Heart left ventricle (tissue), 16 donors: ENCODE measurements at places on chromosomes 16 and 17. TPM values are rescaled to one million over a fixed set of nuclear protein-coding genes. Genes with fewer than 3 reads are reported as not detected.

PLXDC1 gene
- 10.4 TPM for total RNA-seq

DNASE1L2 gene
- total RNA-seq: 0.19 TPM

GP2 gene
- total RNA-seq: 2.7 TPM

C16orf46 gene
- total RNA-seq: 0.34 TPM

C1QTNF8 gene
- total RNA-seq: not detected

NPW gene
- total RNA-seq: not detected

TP53TG3 gene
- total RNA-seq: not detected

- H3K4me1 ChIP-seq: no peaks in the 10 kb centered on the region
- H3K4me3 ChIP-seq: no peak overlapping the region
- H3K27ac ChIP-seq: no peak overlapping the region
- H3K36me3 ChIP-seq: no peaks in the 10 kb centered on the region
These were observed 86.6 kb downstream of the PLXDC1 start for GRCh38 chr17:39064819-39065218.

GRCh38 chr17:81119223-81120148 is 45.8 kb upstream of the PVALEF start:
- H3K27me3 ChIP-seq: no peaks in the 10 kb centered on the region
- peaks cover 10% of the 10 kb centered on the region for H3K4me1 ChIP-seq
- H3K27ac ChIP-seq: no peak overlapping the region

- H3K36me3 ChIP-seq: no peaks in the 10 kb centered on the region
- peaks cover 8% of the 10 kb centered on the region for H3K27me3 ChIP-seq
- H3K4me3 ChIP-seq: peak overlapping the region; percentile 45
- DNase-seq: no peak
- no peak overlapping the region for H3K27ac ChIP-seq
- H3K4me1 ChIP-seq: peaks cover 23% of the 10 kb centered on the region
These were observed 726 bp upstream of the SLC13A5 start for GRCh38 chr17:6713918-6714271.

DNA sequence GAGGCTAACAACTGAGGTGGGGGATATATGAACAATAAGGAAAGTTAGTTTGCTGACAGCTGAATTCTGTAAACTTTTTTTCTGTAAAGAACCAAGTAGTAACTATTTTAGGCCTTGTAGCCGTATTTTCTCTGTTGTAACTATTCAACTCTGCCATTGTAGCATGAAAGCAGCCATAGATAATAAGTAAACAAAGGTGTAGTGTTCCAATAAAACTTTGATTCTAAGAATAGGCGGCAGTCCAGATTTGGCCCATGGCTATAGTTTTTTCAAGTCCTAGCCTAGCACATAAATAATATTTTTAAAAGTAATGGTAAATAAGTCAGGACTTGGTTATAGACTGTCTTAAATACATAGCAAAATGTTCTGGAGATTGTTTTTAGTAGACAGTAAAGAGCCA is 142.0 kb downstream of the STXBP4 start:
- no peak overlapping the region for H3K27ac ChIP-seq
- no peaks in the 10 kb centered on the region for H3K36me3 ChIP-seq
- DNase-seq: no peak

DNA sequence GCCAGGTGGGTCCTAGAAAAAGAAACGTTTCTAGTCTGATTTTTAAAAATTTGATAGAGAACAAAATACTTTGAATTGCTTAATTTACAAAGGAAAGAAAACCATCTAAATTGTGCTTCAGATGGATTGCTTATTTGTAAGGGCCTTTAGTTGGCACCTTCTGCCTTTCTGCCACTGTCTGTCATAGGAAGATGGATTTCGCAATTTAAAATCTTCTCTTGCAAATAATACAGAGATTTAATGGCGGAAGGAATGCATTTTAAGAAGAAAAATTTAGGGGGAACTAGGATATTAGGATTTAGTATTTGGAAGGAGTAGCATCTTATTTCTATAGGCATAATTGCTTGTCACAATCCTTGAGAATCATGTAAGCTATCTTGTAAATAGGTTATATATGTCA is 175.5 kb upstream of the RBL2 start:
- H3K36me3 ChIP-seq: peaks cover 61% of the 10 kb centered on the region
- H3K27me3 ChIP-seq: no peaks in the 10 kb centered on the region
- H3K27ac ChIP-seq: no peak overlapping the region
- DNase-seq: no peak
- H3K4me3 ChIP-seq: no peak overlapping the region

DNA sequence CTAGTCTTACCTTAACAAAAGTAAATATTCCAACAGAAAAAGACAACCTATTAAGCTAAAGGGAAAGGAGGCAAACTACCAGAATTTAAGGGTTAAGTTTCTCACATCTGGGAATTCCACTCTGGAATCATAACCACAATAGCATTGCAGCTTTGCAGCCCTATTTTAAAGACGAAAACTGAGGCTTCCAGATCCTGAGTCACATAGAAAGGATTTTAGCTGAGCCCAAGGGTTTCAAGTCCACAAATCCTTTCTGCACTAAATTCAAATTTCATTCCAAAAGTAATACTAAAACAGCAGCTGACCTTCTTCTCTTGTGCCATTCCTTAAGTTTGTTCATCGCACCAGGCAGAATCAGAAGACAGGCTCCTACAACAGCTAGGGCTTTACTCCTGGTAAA is 17.8 kb downstream of the XYLT1 start:
- no peak overlapping the region for H3K27ac ChIP-seq
- no peaks in the 10 kb centered on the region for H3K27me3 ChIP-seq
- DNase-seq: no peak
- H3K4me3 ChIP-seq: no peak overlapping the region
- H3K36me3 ChIP-seq: no peaks in the 10 kb centered on the region

DNA sequence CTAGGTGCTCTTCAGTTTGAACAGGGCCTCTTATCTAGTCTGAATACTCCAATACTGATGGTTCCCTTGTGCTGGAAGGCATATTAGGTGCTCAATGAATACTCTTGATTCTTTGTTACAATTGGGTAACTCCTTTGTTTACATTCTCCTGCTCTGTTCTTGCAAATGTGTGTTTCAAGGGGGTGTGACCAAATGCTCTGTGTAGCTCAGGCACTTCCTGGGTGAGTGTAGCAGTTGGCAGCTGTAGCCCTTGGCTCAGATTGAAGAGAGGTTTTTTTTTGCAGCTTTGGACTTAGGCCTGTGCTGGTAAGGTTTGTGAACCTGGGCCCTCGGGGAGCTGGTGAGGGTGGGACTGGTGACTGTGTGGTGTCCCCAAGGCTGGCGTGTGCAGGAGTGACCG is 20.2 kb downstream of the TBCD start:
- H3K4me1 ChIP-seq: no peaks in the 10 kb centered on the region

- H3K4me3 ChIP-seq: no peak overlapping the region
- no peak for DNase-seq
- no peaks in the 10 kb centered on the region for H3K36me3 ChIP-seq
- no peak overlapping the region for H3K27ac ChIP-seq
- no peaks in the 10 kb centered on the region for H3K27me3 ChIP-seq
These were observed 197.1 kb downstream of the HS3ST4 start for GRCh38 chr16:25888868-25889267.

DNA sequence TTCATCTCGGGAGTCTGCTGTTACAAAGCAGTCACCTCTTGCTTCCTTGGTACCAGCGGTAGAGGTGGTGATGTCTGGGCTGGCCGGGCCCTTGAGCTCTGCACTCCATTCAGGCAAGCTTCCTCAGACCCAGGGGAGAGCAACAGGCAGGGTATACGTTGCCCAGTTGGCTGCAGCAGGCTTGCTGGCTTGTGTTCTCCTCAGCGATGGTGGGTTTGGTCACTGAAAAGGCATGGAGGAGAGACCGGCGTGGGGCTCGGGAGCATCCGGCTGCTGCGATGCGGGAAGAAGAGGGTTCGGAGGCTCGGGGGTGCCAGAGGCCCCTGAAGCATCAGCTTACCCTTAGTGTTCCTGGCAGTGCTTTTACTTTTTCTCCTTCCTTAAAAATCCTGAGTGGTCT is 25.8 kb downstream of the SAP30BP start:
- peaks cover 52% of the 10 kb centered on the region for H3K4me1 ChIP-seq
- no peaks in the 10 kb centered on the region for H3K27me3 ChIP-seq
- peak overlapping the region; percentile 88 for H3K27ac ChIP-seq
- peak; percentile 2 for DNase-seq
- no peak overlapping the region for H3K4me3 ChIP-seq

DNA sequence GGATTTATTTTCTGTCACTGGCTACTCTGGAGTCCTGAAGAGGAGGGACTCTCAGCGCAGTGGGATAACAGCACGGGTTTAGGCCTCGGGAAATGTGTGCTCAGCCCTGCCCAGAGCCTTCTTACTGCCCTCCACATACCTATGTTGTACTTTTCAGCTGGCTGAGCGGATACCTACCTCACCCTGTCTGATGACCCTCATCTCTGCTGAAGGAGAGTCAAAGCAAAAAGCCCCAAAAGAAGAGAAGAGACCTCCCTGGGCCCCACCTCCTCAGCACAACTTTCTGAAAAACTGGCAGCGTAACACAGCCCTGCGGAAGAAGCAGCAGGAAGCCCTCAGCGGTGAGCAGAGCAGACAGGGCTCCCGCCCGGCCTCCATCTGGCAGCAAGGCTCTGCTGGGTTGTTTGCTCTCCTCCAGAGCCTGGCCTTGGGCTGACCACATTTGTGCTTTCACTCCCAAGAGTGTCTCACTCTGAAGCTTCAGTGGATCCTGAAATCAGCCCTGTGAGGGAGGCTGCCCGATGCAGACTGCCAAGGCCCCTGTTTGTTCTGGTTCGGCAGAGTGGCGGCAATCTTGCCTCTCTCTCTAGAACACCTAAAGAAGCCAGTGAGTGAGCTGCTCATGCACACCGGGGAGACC is 10.3 kb downstream of the MYCBPAP start:
- H3K4me1 ChIP-seq: peaks cover 12% of the 10 kb centered on the region
- H3K27me3 ChIP-seq: no peaks in the 10 kb centered on the region
- H3K36me3 ChIP-seq: no peaks in the 10 kb centered on the region
- H3K27ac ChIP-seq: no peak overlapping the region
- DNase-seq: no peak
- no peak overlapping the region for H3K4me3 ChIP-seq

DNA sequence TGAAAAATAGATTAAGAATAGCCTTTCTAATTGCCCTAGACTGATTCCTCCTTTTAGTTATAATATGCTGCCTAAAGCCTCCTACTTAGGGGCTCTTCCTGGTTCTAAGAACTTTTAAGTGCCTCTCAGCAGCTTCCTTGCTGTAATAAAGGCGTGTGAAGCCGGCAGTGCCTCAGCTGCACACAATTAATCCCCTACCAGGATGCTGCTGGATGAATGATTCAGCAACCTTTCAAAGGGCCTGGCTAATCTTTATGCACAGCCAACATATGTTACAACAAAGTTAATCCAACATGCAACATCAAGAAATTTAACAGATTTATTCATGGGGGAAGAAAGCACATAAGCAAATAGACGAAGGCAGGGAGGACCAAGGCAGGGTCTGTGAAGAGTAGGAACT is 145.2 kb downstream of the PMP22 start:
- no peaks in the 10 kb centered on the region for H3K36me3 ChIP-seq
- H3K4me1 ChIP-seq: no peaks in the 10 kb centered on the region
- H3K27me3 ChIP-seq: no peaks in the 10 kb centered on the region
- no peak overlapping the region for H3K27ac ChIP-seq

- peaks cover 38% of the 10 kb centered on the region for H3K4me1 ChIP-seq
- H3K27me3 ChIP-seq: no peaks in the 10 kb centered on the region
- H3K36me3 ChIP-seq: peaks cover 41% of the 10 kb centered on the region
- DNase-seq: no peak
- peak overlapping the region; percentile 62 for H3K27ac ChIP-seq
- H3K4me3 ChIP-seq: peak overlapping the region; percentile 85
These were observed 826 bp downstream of the UNC119 start for GRCh38 chr17:28551421-28552175.

DNA sequence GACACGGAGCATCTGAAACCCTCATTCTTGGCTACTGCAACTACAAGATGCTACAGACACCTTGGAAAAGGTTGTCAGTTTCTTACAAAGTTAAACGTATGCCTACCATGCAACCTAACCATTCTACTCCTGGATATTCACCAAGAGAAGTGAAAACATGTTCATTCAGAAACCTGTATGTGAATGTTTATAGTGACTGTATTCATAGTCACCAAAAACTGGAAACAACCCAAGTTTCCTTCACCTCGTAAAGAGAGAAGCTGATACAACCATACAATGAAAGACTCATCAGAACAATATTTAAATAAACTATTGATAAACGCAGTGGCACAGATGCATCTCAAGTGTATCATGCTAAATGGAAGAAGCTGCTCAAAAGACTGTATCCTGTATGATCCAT is 55.4 kb upstream of the CHMP6 start:
- DNase-seq: no peak
- no peak overlapping the region for H3K27ac ChIP-seq
- no peak overlapping the region for H3K4me3 ChIP-seq
- no peaks in the 10 kb centered on the region for H3K27me3 ChIP-seq

- H3K27ac ChIP-seq: no peak overlapping the region
- H3K36me3 ChIP-seq: no peaks in the 10 kb centered on the region
- no peak overlapping the region for H3K4me3 ChIP-seq
- no peaks in the 10 kb centered on the region for H3K27me3 ChIP-seq
These were observed 92.4 kb upstream of the CDYL2 start for GRCh38 chr16:80896776-80897175.

DNA sequence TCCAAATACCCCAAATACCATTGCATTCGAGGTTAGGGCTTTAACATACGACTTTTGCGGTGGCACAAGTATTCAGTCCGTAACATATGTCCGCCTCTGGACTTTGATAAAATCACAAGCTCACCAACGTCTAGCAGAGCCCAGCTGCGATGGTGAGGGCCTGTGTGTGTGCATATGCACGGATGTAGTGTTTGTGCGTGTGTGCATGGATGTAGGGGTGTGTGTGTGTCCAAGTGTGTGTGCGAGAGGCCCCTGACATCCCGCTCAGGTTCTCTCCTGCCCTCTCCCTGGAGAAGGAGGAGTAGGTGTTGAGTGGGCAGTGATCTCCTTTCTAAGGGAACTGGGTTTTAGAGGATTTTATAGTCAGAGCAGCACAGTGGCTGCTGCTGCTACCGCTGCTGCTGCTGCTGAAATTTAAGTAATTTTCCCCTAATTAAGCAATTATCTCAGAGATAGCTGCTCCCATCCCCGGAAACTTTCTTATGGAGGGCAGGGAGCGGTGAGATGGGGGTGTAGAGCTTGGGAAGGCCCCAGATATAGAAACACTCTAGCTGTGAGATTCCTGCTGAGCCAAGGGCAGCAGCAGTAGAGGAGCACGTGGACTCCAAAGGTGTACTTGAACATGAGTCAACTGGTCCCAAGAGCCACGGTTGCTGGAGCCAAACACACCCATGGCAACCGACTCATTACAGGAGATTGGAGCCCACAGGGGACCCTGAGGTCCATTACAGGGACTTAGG is 121.7 kb upstream of the SDK2 start:
- H3K27me3 ChIP-seq: no peaks in the 10 kb centered on the region
- DNase-seq: no peak
- peaks cover 17% of the 10 kb centered on the region for H3K4me1 ChIP-seq
- no peak overlapping the region for H3K4me3 ChIP-seq
- H3K36me3 ChIP-seq: no peaks in the 10 kb centered on the region

DNA sequence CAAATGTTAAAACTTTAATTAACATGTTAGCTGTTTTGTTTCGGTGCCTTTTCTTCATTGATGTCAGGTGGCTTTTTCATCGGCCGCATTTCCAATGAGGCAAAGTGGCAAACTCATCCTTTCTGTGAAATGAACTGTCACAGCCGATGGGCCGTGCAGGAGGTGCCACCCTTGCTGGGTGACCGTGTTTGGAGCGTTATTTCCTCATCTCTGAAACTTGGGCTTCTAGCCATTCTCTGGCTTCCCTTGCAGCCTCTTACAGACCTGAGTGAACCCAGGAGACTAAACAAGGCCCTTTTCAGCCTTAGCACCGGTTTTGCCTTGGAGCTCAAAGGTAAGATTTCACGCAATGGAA is 42.2 kb upstream of the PRSS54 start:
- H3K27me3 ChIP-seq: no peaks in the 10 kb centered on the region
- no peak overlapping the region for H3K27ac ChIP-seq
- no peak for DNase-seq
- H3K4me3 ChIP-seq: no peak overlapping the region
- no peaks in the 10 kb centered on the region for H3K36me3 ChIP-seq
